ENCODE measurements at places on chromosomes 2 and 18.
A peak's percentile ranks its signal among the peaks of the same experiment; 100 is the strongest.

GRCh38 chr2:155975734-155976133 lies 356.8 kb downstream of the NR4A2 start:
- DNase-seq, result no peak

DNA sequence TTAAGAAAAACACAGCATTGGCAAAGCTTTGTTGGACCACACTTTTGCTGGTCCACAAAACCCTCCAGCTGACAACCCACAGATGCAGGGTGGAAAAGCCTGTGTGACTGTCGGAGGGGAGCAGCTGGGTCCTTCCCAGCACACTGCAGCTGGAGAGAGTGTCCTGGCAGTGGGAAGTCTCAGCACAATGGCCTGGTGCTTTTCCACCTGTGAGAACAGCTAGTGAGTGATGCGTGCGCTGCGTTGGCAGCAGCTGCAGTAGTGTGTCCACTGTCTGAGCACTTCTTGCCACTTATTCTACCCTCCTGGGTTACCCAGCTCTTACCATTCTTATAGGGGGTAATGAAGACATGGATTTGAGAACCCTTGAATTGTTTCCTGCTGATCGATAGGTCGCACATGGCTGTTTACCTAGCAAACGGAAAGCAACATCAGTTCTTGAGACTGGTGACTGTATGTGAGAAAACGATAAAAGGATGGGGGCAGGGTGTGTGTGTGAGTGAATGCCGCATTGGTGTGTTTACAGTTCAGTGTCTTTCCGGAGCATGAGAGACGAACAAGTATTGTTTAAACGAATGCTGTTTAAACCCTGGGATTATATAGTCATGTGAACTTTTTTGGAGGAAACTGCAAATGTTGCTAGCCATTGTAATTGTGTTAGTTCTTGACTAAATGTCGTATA lies 69.7 kb downstream of the LYPD6 start:
- DNase-seq, result no peak

GRCh38 chr2:200158647-200159356 lies 147.7 kb upstream of the SPATS2L start:
- peak; percentile 31 for DNase-seq

GRCh38 chr2:54585136-54585733 lies 129.1 kb downstream of the SPTBN1 start:
- DNase-seq, result no peak

DNA sequence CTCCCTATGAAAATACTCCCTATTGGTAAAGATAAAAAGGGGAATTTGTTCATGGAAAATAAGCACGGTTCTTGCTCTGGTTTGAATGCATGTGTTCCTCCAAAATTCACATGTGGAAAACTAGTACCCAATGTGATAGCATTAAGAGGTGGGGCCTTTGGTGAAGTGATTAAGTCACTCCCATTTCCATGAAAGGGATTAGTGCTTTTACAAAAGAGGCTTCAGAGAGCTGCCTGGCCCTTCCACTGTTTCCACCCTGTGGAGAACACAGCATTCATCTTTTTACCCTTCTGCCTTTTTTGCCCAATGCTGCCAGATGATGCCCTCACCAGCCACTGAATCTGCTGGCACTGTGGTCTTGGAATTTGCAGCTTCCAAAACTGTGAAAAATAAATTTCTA lies 666.8 kb downstream of the ARHGAP15 start:
- no peak for DNase-seq

- DNase-seq, result peak; percentile 60
These were observed 33.7 kb upstream of the C18orf32 start for GRCh38 chr18:49520661-49521145.

DNA sequence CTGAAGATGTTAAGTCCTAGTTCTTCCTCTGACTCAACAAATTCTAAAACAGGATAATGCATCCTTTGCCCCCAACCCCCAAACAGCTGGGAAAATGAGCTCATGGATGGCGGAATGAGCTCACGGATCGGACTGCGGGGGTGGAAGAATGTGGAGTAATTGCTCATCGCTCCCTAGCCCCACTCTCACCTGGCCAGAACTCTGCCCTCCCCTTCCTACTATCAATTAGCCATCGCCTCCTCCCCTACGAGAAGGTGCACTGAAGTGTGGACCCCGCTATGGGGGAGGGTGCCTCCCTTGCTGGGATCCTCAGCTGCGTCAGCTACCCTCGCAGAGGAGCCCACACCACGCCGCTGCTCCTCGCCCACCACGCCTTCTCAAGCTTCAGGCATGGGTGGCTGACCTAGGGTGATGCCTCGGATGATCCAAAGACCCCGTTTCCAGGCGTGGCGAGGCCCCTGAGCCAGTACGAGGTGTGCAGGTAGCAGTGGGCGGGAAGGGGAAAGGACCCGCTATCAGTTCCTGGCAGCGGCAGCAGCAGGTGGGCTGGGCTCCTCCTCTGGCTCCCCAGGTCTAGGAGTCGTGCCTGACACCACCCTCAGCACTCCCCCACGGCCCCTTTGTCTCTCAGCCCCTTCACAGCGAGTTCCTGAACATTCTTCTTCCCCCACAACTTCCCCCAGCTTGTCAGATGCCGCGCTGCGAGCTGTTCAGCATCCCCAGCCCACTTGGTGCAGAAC lies 82.1 kb upstream of the POMC start:
- peak; percentile 88 for DNase-seq

- peak; percentile 56 for DNase-seq
These were observed 75.5 kb downstream of the ANTXR1 start for GRCh38 chr2:69088466-69088865.

- no peak for DNase-seq
These were observed 23.2 kb downstream of the ACOXL start for GRCh38 chr2:110755491-110756078.

- DNase-seq, result no peak
These were observed 108.1 kb upstream of the KCTD1 start for GRCh38 chr18:26656431-26656943.

GRCh38 chr18:74277296-74277695 lies 14.5 kb downstream of the CYB5A start:
- DNase-seq, result no peak

DNA sequence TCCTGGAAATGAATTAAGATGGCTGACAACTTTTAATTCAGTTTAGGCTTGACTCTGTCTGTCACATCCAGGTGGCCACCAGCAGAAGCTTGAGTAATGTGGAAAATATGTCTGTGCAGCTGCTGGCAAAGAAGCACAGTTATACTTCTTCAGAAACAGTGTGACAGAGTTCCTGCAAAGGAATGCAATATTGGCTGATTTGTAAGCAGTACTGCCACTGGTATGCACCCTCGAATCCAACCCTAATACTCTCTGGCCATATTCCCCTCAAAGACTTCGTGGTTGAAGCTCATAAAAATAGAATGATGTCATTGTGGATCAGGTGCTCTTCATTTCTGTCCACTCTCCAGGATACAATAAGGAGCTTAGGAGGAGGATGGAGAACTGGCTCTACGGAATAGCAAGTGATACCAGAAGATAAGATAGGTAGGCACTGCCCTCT lies 86.2 kb downstream of the METTL8 start:
- peak; percentile 93 for DNase-seq

- no peak for DNase-seq
These were observed 188.7 kb upstream of the ZEB2 start for GRCh38 chr2:144708626-144709025.

DNA sequence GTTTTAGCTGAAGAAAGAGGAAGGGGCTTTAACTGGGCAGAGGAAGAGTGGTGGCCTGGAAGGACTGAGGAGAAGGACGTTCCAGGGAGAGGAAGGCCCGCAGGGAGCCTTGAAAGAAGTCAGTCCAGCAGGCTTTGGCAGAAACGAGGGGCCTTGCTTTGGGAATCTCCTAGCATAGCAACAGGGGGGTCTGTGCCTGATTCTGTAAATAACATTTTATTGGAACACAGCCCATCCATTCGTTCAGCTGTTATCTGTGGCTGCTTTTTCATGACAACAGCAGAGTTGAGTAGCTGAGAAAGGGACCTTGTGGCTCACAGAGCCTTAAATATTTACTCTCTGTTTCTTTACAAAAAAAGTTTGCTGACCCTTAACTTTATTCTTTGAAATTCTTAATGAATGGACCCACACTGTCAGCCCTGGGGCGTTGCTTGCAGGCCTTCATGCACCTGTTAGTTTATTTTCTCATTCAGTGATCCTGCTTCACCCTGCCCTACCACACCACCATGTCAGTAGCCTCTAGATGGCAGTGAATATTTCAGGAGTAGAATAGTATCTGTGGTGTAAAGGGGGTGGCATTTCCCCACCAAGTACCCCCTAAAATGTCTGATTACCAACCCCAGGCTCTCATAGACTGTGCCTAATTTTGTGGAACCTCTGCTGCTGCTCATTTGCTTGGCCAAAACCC lies 61.0 kb downstream of the MGAT5 start:
- DNase-seq, result no peak

GRCh38 chr2:1804351-1804771 lies 60.0 kb upstream of the PXDN start:
- DNase-seq, result no peak

DNA sequence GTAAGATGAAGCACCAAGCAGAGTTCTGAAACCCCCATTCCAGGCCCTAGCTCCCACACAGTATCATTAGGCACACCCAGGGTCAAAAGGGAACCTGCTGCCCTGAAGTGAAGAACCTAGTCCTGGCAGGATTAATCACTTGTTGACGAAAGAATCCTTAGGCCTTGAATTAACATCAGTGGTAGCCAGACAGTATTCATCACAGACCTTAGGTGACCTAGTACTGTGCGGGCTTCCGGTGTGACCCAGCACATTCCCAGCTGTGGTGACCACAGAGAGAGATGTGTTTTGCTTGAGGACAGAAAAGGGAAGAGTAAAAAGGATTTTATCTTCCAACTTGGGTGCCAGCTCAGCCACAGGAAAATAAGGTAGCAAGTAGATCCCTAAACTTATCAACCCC lies 1071.4 kb upstream of the FAM98A start:
- DNase-seq, result no peak

DNA sequence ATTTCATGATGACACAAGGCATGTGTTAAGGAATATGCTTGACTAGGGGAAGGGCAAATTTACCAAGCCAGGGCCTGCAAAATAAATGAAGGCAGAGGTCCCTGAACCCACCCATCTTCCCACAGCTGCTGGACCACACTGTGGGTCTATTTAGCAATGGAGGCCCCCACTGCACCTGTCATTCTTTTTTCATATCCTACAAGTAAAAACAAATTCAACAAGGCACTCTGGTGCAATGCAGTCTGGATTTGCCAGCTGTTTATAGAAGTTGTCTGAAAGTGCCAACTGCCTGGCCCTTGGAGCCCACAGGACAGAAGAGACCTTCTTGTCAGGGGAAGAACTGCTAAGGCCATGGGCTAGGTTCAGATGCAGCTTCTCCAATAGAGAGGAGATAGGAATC lies 112.8 kb upstream of the ATL2 start:
- no peak for DNase-seq
